Activated T-helper 2 cell treated with anti-CD3 and anti-CD28 coated beads, Interferon-gamma antibody, Interleukin-2, Interleukin-4, amounts not matched to agents 10 μg/mL and 5 μg/mL and 100 μg/mL, durations not matched to agents 14 hours and 24 hours and 36 hours (primary cell): ENCODE measurements at places on chromosomes 5 and 9. TPM values are rescaled to one million over a fixed set of nuclear protein-coding genes. Genes with fewer than 3 reads are reported as not detected.

The PCDHB7 gene
- total RNA-seq, result 0.07 TPM in 1 of 2 replicates, not detected in the other

DNA sequence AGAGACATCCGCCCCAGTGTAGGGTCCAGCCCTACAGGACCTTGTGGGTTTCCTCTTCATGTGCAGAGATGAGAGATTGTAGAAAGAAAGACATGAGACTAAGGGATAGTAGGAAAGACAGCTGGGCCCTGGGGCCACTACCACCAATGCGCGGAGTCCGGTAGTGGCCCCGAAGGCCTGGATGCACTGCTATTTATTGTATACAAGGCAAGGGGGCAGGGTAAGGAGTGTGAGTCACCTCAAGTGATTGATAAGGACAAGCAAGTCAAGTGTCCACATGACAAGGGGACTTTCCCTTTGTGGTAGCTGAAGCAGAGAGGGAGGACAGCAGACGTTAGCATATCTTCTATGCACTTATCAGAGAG lies 6.2 kb upstream of the TMEM141 start:
- DNase-seq, result no peak

DNA sequence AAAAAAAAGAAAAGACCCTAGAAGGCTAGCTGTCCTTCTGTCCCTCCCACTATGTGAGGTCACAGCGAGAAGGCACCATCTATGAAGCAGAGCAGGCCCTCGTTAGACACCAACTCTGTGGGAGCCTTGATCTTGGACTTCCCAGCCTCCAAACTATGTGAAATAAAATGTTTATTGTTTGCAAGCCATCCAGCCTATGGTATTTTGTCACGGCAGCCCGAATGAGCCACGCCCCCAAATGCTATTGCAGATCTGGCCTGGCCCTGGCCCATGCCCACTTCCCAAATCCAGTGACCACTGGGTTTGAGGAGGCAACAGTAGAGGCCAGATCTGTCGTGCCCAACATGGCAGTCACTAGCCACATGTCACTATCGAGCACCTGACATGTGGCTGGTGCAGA lies 10.8 kb downstream of the STK10 start:
- DNase-seq, result no peak

DNA sequence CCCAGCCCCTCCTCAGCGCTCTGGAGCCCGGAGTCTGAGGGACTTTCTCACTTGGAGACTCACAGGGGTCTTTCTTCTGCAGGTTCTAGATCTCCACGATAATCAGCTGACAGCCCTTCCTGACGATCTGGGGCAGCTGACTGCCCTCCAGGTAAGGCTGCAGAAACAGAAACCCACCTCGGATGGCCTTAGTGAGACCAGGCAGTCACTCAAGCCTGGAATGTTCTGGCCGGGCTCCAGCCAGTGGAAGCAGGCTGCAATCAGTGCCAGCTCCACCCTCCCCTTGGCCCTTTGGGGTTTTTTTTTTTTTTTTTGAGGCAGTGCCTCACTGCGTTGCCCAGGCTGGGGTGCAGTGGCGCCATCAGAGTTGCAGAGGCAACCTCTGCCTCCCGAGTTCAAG lies 7.6 kb downstream of the LRSAM1 start:
- no peak for DNase-seq

- no peak for DNase-seq
Measured at GRCh38 chr9:79616013-79616412, 44.2 kb downstream of the TLE4 start.
